ENCODE measurements at places on chromosomes 7 and 10.

GRCh38 chr7:30804078-30804661 is 33.0 kb downstream of the MINDY4 start:
- DNase-seq = no peak

DNA sequence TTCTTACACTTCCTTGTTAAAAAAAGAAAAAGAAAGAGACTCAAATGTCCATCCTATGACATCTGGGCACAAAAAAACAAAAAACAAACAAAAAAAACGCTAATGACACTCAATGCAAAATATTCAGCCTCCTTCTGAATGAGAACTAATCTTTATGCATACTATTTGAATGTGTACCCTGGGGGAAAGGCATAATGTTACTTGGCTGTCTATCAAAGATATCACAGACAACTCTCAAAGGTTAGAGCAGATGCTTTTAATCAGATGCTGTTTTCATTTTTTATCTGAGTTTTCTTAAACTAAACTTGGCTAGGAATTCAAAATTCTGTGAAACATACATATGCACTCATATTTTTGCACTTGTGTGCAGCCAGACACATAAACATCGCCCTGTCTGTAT is 745.8 kb downstream of the CNTNAP2 start:
- DNase-seq = no peak

GRCh38 chr10:113965683-113966082 is 78.0 kb upstream of the ADRB1 start:
- DNase-seq = no peak

DNA sequence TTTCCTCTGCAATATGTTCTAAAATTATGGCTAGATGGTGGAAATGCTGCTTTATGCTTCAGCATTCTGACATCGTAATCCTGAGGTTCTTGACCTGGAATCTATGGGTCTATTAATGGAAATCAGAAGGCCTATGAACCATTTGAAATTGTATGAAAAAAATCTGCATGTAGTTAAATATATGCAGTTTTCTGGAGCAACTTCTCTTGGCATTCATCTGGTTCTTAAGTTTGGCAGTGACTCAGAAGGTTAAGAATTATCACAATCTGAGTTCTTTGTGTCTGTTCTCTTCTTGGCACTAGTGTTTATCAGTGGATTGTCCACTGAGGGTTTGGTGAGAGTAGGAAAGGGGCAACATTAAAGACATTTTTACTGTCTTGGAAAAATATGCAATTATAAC is 71.1 kb upstream of the FZD1 start:
- no peak for DNase-seq

DNA sequence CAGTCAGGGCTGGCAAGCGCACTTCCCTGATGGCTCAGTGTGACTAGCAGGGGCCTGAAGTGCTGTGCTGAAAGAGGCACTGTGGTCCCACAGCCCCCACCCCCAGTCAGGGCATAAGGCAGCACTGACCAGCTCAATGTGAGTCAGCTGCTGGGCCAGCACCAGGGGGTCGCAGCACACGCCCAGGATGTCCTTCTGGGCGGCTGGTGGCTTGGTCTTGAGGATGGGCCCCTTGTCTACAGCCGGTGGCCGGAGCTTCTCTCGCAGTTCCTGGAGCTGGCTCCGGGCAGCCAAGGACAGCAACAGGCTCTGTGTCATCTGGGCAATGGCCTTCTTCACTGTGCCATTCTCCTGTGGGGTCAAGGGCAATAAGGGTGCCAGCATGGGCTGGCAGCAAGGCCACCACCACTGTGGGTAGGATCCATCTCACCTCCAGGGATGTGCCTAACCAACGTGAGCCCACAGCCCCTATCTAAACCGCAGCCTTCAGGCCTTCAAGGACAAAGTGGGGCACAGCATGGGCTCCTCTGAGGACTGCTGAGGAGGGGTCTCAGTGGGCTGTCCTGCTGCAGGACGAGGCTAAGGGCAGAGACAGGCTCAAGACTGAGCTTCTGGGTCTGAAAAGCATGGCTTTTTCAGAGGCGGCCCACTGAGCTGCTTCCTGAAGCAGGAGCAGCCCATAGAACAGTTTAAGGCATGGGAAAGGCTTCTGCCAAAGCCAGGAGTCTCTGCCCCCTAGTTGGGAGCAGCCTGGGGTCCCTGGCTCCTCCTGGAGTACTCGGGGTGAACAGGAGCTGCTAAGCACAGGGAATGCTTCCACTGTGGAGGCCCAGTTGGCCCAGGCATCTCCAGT is 62.5 kb downstream of the CSGALNACT2 start:
- DNase-seq = no peak

DNA sequence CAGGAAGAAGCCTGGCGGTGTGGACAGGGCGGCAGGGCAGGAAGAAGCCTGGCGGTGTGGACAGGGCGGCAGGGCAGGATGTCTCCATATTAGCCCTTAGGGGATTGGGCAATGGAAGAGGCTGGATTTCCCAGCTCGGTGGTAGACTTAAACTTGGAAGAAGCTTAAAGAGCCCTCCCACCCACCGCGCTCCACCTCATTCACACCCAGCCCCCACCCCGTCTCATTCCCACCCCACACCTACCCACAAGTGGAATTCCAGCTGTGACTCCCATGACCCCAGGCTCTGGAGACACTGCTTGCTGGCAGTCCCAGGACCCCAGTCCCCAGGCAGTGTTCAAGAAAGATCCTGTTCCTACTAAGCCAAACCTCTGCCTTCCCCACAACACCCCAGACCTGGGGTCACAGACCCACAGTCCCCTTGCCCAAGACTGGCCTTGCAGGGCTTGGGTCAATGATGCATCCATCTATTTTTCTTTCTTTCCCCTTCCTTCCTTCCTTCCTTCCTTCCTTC is 34.0 kb downstream of the SPDYE6 start:
- no peak for DNase-seq

- DNase-seq = no peak
Observed at GRCh38 chr10:13651969-13652720, 65.4 kb downstream of the PRPF18 start.

- no peak for DNase-seq
Observed at GRCh38 chr10:124961248-124961570, 19.3 kb downstream of the ZRANB1 start.

DNA sequence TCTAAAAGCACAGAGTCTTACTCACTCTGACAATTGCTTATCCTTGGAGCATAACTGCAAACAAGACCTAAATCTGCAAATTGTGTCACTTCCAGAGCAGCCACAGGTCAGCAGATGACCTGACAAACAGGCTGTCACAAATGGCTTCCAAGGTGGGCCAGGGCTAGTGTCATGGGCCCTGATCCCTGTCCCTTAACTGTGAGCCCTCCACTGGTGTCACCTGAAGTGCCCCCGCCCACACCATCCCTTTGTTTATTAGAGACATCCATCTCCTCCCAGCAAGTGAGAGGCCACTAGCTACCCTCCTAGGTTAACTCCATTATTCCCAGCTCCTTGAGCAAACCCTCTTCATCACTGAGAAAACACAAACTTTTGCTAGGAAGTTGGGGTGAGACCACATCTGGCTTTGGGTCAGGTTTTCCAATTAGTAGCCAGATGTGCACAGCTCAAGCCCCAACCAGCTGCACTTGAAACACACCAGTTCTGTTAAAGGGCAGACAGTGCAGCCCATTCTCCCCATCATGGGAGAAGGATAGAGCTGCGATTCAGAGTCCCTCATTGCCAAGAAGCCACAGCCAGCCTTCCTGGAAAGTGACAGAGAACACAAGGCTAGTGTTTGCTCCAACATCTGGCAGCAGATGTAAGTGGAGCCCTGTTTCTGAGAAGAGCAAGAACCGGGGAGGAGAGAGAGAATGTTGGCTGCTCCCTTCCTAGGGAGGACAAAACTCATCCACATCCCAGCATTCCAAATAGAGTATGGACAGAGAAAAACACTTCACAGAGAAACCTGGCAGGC is 75.7 kb upstream of the NANOS1 start:
- DNase-seq = no peak

- no peak for DNase-seq
Observed at GRCh38 chr7:27162561-27163287, 2.6 kb downstream of the HOXA9 start.

- DNase-seq = no peak
Observed at GRCh38 chr10:124324451-124324850, 94.3 kb downstream of the OAT start.

- DNase-seq = no peak
Observed at GRCh38 chr7:150962553-150963399, 15.3 kb downstream of the KCNH2 start.

DNA sequence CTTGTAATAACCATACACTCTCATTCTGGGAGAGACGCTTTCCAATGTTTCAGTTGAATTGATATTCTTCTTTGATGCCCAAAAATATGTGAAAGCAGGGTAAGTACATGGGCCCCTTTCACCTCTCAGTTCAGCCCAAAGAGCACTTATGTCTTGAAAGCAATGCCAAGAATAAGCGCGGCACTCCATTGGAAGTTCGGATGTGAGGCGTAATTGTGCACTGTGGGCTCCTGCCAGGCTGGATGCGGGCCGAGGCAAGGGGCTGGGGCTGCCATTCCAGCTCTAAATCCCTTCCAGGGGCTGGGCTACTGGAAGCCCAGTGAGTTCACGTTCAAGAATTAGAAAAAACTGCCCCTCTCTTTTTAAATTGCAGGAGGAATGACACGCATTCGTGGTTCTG is 113.8 kb downstream of the EBF3 start:
- no peak for DNase-seq

DNA sequence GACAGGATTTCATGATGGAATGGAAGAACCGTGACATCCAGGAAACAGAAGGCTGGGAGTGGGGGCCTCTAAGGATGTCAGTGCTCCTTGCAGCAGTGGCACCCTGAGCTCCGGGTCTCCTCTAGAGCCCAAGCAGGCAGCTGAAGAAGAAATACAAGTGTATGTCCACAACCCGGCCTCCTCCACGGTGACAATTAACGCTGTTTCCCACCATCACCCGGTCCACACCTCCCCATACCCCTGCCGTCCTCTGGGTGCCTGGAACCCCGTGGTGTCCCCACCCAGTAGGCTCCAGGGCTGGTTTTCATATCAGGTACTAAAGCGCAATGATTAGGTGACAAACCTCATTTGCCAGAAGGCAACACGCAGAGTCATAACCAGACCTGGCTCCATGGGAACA is 30.3 kb downstream of the GRID1 start:
- no peak for DNase-seq

GRCh38 chr10:131774681-131775085 is 126.1 kb upstream of the PPP2R2D start:
- DNase-seq = no peak

DNA sequence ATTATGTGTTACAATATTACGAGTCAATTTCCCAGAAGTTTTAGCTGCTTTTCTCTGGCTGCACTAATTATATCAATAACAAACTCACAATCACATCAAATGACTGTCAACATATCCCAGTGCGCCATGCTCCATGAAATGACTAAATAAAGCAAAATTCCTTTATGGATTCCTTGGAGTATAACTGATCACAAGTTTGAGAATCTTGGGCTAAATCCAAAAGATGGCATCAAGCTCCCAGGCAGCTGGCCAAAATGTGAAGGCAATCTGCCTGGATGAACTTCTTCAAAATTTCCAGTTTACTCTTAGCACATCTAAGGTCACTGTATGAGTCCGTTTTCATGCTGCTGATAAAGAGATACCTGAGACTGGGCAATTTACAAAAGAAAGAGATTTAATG is 210.8 kb downstream of the CCSER2 start:
- no peak for DNase-seq

GRCh38 chr7:69002416-69002815 is 595.9 kb upstream of the AUTS2 start:
- DNase-seq = no peak

GRCh38 chr10:110421512-110422138 is 76.1 kb upstream of the DUSP5 start:
- no peak for DNase-seq

DNA sequence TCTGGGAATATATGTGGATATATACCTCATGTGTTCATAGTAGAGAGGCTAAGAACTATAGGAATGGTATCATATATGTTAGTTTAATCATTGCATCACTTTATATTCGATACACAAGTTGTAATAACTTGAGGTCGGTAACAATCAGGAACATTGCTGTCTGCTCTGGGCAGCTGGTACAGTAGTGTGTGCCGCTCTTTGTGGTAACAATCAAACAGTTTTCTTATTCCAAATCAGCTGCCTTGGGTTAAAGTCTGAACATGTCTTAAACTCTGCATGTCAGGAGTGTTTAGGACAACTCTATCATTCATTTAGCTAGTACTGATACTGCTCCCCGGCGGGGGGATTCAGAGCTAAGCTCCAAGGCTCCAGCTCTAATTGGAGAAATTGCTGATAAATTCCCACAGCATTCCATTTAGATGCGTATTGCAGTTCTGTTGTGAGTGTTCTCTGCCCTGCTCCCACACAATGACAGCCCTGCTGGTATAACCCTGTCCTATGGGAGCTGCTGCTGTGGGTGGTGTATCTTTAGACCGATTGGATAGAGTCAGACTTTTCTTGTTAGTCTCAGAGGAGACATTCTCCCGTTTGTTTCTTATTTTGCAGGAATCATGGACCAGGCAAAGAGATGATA is 707.5 kb upstream of the FZD8 start:
- no peak for DNase-seq

DNA sequence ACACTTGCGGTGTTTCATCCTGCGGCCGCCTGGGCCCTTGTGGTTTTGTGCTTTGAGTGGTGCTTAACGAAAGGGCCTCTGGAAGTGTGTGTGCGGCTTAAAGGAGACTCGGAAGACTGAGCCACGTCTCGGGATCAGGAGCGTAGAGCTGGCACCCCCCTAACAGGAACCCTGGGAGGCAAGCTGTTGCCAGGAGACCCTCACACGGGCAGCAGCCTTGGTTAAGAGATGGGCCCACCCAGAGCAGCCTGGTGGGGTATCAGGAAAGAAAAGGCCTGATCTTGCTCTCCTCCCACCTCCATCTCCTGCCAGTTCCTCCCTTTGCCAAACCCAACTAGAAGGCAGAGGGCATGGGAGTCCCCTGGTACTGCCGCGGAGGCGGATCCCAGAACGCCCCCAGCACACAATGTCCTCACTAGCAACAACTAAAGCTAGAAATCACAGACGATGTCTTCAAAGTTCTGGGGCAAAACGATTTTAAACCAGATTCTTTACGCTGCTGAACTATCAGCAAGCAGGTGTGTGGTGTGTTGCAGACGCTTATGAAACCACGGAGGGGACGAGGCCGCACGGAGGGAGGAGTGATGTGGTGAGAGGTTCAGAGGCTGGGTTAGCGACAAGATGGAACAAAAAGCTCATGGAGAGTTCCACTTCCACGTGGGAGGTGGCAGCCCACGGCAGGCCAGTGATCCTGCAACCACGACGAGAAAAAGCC is 67.0 kb upstream of the INPP5A start:
- no peak for DNase-seq

- no peak for DNase-seq
Observed at GRCh38 chr10:6695519-6695918, 115.4 kb upstream of the PRKCQ start.

DNA sequence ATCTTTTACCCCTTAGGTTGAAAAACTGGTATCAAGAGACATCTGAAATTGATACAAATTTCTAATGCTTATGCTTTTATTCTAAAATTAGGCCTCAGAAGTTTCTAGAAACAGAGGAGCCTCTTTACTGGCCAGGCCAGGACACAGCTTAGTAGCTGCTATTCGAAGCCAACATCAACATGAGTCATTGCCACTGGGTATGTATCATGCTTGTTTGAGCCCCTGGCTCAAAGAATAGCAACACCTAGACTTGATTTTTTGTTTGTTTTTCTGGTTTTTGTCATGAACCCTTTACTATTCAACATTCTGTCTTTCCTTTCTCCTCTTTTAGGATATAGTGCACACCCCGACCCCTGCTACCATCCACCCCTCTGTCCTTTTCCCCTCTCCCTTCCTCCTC is 90.9 kb upstream of the STK17A start:
- DNase-seq = no peak
